ENCODE measurements at places on chromosomes 2 and 18. TPM values are rescaled to one million over a fixed set of nuclear protein-coding genes. Genes with fewer than 3 reads are reported as not detected.

LIPG gene
- not detected for total RNA-seq

TUBA3D gene
- total RNA-seq, result not detected

DNA sequence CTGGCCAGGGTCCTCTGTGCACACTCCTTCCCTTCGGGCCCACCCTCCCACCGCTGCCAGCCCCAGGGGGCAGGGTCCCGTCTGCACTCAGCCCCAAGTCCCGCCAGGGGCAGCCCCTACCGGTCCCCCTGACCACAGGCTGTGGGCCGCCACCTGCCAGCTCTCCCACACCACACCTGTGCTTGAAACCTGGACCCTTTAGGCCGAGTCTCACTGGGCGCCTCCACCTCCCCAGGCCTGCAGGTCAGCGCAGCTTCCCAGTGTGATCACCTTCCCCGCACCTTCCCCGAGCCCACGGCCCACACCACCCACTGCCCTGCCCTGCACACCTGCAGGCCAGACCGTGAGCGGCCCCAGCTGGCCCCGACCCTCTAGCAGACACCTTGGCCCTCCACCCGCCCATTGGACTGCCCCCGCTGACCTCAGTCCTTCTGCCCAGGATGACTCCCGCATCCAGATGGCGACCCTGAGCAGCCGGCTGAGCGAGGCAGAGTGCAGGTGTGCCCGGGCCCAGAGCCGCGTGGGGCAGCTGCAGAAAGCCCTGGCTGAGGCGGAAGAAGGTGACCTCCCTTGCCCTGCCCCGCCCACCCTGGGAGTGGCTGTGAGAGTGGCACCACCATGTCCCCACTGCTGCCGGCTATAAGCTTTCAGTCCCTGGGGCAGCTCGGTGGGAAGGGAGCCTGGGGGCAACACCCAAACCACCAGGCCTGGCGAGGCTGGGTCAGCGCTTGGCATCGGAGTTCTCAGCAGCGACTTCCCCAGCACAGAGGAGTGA lies 31.3 kb upstream of the SNED1 start:
- no peak for DNase-seq
- no peaks in the 10 kb centered on the region for H3K36me3 ChIP-seq
- H3K27ac ChIP-seq, result no peak overlapping the region
- no peaks in the 10 kb centered on the region for H3K27me3 ChIP-seq
- H3K4me1 ChIP-seq, result no peaks in the 10 kb centered on the region

DNA sequence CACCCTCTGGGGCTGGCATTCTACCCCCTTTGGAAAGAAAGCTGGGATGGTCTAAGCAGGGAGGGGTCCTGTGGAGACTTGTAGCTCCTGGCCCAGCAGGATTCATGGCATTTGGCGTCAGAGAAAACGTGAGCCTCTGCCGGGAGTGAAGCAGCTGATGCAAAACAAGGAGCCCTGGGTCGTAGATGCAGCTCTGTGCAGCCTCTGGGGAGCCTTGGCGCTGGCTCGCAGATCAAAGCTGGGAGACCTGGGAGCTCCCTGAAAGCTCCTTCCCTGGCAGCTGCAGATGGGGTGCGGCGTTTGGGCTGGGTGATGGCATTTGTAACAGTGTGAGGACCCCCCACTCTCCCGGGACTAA lies 148.3 kb downstream of the KLHL29 start:
- no peaks in the 10 kb centered on the region for H3K36me3 ChIP-seq
- H3K27ac ChIP-seq, result peak overlapping the region; percentile 42
- H3K4me3 ChIP-seq, result peak overlapping the region; percentile 53
- no peak for DNase-seq
- H3K27me3 ChIP-seq, result no peaks in the 10 kb centered on the region

- no peak for DNase-seq
- H3K27ac ChIP-seq, result no peak overlapping the region
- no peaks in the 10 kb centered on the region for H3K36me3 ChIP-seq
- no peaks in the 10 kb centered on the region for H3K4me1 ChIP-seq
Measured at GRCh38 chr2:222142027-222142426, 156.8 kb downstream of the PAX3 start.

DNA sequence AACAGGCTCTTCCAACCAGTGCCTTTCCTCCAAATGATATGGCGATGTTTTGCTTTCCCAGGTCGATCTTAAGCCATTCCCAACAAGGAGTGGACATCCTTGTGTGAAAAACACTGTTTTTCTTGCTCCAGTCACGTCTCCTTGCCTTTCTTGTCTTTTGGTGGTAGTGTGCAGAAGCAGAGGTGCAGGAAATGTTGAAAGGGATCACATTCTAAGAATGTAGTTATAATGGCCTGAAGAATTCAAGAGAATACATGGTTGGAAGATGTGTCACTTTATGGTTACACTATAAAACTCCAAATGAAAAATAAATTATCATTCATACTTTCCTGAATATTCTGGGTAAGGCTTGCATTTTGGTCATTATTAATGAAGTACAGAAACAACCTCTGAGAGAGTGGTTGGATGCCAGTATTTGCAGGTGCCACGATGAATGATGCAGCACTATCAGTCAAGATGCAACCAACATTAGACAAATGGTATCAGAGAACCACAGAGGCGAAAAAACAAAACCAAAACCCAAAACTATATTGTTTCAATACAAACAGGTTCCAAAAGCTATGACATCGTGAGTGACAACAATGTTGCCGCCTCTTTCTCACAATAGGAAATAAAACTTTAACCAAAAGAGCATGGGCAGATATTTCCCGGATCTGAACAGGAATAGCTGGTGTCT lies 27.5 kb upstream of the POLE4 start:
- no peaks in the 10 kb centered on the region for H3K27me3 ChIP-seq
- DNase-seq, result no peak
- H3K36me3 ChIP-seq, result no peaks in the 10 kb centered on the region
- no peak overlapping the region for H3K4me3 ChIP-seq

GRCh38 chr2:134738141-134738870 lies 19.5 kb upstream of the TMEM163 start:
- no peak overlapping the region for H3K27ac ChIP-seq
- H3K4me3 ChIP-seq, result no peak overlapping the region
- no peak for DNase-seq
- H3K36me3 ChIP-seq, result no peaks in the 10 kb centered on the region
- H3K27me3 ChIP-seq, result peaks cover 36% of the 10 kb centered on the region

DNA sequence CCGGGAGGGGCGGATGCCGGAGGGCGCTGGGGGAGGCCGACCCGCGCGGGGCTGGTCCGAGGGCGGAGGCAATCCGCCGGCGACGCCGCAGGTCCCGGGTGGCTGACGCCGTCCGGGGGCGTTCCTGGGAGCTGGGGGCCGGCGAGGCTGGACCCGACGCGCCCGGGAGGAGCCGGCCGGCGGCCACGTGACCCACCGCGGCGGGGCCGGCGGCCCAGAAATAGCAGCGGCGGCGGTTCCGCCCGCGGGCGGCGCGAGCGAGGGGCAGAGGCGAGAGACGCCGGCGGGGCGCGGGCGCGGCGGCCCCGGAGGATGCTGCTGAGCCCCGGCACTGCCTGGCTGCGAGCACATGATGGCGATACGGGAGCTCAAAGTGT lies at the start of gene RAB31:
TSS of gene RAB31 (plus strand) at position 245 of the 377 bp plus-strand sequence. CDS start at position 350, 105 bp downstream.
- no peak for DNase-seq
- H3K4me1 ChIP-seq, result no peaks in the 10 kb centered on the region
- no peaks in the 10 kb centered on the region for H3K36me3 ChIP-seq
- H3K4me3 ChIP-seq, result peak within 1 kb of the TSS; percentile 68
- no peak within 1 kb of the TSS for H3K27ac ChIP-seq

- H3K27ac ChIP-seq, result no peak overlapping the region
- H3K27me3 ChIP-seq, result peaks cover 2% of the 10 kb centered on the region
- H3K4me1 ChIP-seq, result no peaks in the 10 kb centered on the region
- no peak overlapping the region for H3K4me3 ChIP-seq
- DNase-seq, result no peak
Measured at GRCh38 chr2:53445383-53446070, 322.1 kb upstream of the CHAC2 start.

Measured in T-cell (primary cell).